AG09319 (cell line): ENCODE measurements at places on chromosomes 5 and 9.
A peak's percentile ranks its signal among the peaks of the same experiment; 100 is the strongest.

DNA sequence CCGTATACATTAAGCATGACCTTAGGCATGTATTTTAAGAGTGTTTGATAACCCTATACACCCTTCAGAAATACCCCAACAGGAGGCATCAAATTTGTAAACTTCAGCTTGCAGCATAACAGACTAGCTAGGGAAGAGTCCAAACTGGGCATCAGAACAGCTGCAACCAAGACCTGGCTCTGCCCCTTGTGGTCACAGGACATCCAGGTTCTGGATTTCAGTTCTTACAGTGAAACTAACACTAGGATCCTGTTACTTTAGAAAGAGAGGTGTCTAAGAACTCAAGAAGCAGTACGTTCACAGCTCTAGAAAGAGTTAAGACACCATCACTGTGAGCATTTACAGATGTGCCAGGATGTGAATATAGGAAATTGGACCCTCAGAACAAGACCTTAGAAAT is 229.8 kb downstream of the BNC2 start:
- no peak for DNase-seq

DNA sequence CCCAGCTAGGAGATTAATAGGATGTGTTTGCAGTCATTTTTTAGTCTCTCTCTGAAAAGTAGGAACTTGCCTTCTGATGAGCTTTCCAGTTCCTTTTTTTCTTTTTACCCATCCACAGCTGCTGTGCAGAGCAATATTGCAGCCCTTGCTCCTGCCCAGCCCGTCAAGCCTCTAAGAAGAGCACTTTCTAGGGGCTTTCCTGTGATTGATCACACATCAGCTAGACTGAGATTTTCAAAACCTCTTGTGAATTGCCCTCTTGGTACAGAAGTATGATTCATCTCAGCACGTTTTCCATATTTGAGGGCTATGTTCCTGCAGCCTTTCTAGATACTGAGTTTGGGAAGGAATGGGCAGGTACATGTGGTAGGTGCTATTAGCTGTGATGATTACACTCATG is 93.9 kb downstream of the GALNT10 start:
- no peak for DNase-seq

GRCh38 chr9:9214066-9214465 is 1398.7 kb downstream of the PTPRD start:
- DNase-seq: no peak

- no peak for DNase-seq
Observed at GRCh38 chr5:43274435-43275114, 38.6 kb downstream of the HMGCS1 start.

DNA sequence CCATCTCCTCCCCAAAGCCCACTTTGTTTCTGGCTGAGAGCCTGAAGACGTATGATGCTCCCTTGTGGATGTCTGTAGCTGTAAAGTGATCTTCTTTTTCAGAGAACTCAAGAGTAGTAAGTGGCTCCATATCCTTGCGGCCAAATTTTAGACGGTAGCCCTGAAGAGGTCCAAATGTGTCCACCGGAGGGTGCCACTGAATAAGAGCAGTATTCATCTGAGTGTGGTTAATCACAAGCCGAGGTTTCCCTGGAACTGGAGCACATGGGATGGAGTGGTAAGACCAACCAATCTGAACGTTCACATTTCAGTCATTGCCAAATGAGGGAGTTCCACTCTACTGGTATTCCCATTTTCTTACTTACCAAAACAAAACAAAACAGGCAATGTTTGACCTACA is 686.5 kb upstream of the DMAC1 start:
- DNase-seq: no peak

DNA sequence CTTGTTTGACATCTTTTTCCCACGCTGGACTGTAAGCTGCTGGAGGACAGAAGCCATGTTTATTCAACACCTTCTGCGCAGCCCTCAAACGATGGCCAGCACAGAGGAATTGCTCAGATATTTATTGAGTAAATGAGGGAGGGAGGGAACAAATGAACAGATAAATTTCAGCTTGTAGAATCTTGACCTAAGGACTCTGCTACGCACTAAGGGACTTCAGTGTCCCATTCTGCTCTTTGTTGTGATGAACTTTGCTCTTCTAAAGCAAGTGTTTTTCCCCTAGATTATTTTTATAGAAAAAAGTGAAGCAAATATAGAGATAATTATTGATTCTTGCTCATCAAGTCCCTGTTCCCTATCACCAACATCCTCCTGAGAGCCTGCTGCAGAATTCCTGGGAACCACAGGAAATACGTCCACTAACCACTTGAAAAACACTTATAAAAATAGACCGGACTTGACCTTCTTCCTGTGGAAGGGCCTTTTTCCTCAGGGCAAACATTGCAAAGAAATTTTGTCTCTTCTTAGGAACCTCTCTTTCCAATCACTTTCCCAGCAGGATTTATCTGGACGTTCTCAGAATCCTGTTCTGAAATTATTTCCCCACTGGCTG is 54.9 kb downstream of the FGF1 start:
- no peak for DNase-seq

GRCh38 chr9:133681658-133682306 is 45.6 kb downstream of the DBH start:
- DNase-seq: no peak

DNA sequence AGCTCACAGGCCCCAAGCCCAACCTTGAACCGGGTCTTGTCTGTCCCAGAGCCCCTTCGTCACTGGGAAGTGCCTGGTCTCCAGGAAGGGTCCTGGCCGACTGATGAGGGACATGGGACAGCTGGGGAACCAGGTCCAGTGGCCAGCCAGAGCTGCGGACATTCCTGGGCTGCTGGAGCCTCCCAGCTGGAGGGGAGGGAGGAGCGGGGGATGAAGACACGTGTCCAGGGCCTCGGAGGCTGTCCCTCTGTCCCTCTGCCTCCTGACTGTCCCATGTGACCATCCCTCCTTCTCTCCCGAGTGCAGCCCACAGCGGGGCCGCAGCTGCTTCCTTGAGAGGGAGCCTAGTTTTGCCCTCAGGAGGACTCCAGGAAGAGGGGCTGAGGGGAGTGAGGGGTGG is 41.7 kb upstream of the UBAC1 start:
- no peak for DNase-seq

- no peak for DNase-seq
Observed at GRCh38 chr9:137728444-137729311, 109.9 kb downstream of the EHMT1 start.

- DNase-seq: no peak
Observed at GRCh38 chr5:142771666-142772065, 1.5 kb downstream of the ARHGAP26 start.

DNA sequence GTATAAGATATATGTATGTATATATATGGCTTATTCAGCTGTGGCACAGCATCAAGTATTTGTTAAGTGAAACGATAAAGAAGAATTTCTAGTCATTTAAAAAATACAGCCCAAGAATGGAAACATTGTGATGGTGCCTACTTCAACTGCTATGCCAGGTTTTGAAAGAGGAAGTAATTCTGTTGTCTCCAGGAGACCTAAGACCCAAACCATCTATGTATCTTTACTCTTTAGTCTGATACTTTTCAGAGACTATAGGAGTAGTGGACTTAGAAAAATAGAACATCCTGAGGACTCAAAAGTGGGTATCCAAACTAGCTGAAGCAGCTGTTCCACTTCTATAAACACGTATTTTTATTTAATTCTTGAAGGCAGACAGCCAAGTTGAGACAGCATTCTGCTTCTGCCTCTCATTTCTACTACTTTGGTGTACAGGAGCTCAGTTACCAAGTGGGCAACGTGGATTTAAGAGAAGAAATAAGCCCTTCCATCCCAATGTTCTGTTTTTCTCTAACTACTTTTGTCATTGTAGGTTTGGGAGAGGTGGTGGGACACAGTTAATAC is 110.7 kb downstream of the RPS23 start:
- no peak for DNase-seq

DNA sequence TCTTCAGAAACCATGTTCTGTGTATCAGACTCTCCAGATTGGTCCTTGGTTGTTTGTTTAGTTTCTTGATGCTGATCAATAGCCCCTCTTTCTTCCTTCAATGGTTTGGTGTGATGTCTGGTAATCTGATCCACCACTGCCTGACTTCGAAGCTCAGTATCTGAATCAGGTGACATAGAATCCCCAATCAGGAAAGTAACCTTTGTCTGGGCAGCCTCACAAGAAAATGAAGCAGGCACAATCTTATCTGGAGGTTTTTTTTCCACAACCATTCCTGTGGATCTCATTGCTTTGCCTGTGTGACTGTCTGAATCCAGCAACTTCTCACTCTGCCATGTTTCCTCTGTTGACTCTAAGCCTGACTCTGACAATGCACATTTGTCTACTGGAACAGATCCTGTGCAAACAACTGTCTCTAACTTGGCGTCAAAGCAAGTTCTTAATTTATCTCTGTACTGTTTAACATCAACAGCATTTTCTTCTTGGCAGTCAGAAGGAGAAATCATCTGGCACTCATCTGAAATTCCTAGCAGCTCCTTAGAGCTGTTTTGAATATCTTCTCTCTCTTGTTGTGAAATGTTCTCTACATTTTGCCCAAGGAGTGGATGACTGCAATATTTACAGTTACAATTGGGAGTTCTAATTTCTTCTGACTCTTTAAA is 37.1 kb upstream of the RAPGEF6 start:
- DNase-seq: peak; percentile 63

GRCh38 chr5:4704951-4705350 is 435.2 kb upstream of the ADAMTS16 start:
- no peak for DNase-seq

GRCh38 chr5:37626266-37626665 is 213.6 kb downstream of the GDNF start:
- no peak for DNase-seq

DNA sequence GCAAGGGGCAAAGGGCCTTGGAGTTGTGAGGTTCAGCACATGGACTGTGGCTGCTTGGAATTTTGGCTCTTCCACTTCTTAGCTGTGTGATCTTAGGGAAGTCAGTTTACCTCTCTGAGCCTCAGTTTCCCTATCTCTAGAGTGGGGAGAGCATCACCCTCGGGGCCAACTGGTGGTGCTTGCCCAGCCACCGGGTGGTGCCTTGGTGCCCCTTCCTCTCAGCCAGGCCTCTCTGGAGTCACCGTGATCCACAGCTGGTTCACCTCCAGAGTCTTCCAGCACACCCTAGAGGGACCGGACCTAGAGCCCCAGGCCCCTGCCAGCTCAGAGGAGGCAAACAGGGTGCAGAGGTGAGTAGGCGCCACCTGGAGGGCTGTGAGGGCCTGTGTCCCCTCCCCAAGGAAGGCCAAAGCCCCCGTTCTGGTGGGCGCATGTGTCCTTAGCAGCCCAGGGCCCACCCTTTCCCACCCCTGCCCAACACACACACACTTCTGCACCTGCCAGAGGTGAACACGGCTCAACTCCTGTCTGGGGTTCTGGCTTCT is 7.7 kb downstream of the ADGRD2 start:
- no peak for DNase-seq

DNA sequence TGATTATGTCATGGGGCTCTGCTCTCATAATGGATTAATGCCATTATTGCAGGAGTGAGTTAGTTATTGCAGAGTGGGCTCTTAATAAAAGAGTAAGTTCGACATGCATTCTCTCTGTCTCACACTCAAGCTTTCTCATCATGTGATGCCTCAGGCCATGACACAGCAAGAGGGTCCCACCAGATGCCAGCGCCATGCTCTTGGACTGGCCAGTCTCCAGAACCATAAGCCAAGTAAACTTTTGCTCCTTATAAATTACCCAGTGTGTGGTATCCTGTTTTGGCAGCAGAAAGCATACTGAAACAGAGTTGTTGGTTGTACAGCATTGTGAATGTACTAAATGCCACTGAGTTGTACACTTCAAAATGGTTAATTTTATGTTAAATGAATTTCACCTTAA is 138.1 kb downstream of the MYO10 start:
- no peak for DNase-seq

DNA sequence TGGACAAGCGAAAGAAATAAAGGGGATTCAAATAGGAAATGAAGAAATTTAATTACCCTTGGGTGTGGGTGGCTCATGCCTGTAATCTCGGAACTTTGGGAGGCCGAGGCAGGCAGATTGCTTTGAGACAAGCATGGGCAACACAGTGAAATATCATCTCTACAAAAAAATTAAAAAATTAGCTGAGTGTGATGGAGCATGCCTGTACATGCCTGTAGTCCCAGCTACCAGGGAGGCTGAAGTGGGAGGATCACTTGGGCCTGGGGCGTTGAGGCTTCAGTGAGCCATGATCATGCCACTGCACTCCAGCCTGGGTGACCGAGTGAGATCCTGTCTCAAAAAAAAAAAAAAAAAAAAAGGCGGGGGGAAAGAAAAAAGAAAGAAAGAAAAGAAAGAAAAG is 4.0 kb upstream of the RCL1 start:
- DNase-seq: no peak

GRCh38 chr5:140341591-140341990 is 4.8 kb downstream of the HBEGF start:
- no peak for DNase-seq

- DNase-seq: no peak
Observed at GRCh38 chr5:76807296-76807695, 11.5 kb upstream of the F2RL1 start.

GRCh38 chr9:1939926-1940368 is 75.2 kb upstream of the SMARCA2 start:
- no peak for DNase-seq

GRCh38 chr5:65441800-65442199 is 39.9 kb downstream of the ADAMTS6 start:
- no peak for DNase-seq

DNA sequence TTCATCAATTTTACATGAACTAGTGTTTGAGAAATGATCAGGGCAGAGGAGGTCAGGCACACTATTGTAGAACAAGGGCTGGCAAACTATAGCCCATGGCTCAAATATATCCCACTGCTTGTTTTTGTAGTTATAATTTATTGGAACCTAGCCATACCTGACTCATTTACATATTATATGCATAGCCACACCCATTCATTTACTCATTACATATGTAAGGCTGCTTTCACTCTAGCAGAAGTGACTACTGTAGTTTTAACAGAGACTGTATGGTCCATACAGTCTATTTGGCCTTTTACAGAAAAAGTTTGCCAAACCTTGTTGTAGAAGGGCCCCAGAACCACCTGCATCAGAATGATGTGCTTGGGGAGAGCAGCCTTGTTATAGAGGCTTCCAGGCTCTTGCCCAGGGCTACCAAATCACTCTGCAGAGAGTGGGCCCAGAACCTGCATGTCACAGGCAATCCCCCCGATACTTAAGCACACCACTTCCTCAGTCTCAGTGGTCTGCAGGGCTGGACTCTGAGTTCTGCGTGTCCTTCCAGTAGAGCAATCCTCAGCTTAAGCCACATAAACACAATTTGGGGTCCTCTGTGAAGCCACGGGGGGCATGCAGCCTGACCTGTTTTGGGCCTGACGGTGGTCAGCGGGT is 6.7 kb downstream of the ANKS6 start:
- no peak for DNase-seq

GRCh38 chr9:90024409-90024808 is 419.6 kb downstream of the GADD45G start:
- DNase-seq: no peak

GRCh38 chr9:79233542-79233941 is 338.2 kb upstream of the TLE4 start:
- DNase-seq: peak; percentile 20

GRCh38 chr9:109277451-109277850 is 43.4 kb downstream of the EPB41L4B start:
- DNase-seq: no peak

DNA sequence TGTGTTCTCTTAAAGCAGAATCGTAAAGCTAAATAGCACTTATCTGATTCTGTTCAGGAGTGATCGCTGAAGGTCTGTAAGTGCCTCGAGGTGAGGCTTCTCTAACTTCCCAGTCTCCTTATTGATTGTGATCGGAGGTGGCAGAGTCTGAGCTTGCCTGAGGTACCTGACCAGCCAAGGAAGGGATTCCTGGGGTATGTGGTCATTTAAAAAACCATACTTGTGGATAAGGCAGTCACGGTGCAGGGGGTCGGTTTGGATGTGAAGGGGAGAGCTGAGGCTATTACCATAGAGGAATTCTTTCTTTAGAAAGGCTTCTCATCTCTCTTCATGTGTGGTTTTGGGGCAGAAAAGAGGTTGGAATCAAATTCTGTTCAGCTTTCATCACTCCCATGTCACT is 193.7 kb downstream of the TLE4 start:
- DNase-seq: no peak
